ENCODE measurements at places on chromosomes 1 and 21. TPM values are rescaled to one million over a fixed set of nuclear protein-coding genes. Genes with fewer than 3 reads are reported as not detected.

DNA sequence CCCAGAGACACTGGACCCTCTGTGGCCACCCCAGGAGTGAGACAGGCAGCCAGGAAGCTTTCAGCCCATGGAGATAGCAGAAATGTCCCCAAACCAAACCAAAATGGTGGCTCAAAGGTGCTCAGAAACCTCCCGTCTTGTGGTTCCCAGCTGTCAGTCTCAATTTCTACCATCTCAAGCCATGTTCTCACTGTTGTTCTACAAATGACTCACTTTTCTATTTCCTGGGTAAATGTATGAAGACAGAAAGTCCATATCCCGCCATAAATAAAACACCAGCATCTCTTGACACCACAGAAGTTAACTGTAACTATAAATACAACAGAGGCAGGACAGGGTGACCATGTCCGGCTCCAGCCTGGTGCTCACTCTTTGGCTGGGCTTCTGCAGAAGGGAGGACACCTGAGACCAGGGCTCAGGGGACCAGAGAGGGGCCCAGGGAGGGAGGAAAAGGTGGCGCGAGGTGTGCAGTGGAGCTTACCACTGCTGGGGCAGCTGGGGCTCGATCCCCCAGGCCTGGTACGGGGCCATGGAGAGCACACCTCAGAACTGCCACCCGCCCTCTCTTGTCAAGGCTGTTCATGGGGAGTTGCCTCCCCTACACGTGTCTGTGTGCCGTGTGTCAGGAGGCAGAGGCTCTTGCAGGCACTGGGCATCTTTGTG lies 43.6 kb downstream of the EPHB2 start:
- DNase-seq = no peak

DNA sequence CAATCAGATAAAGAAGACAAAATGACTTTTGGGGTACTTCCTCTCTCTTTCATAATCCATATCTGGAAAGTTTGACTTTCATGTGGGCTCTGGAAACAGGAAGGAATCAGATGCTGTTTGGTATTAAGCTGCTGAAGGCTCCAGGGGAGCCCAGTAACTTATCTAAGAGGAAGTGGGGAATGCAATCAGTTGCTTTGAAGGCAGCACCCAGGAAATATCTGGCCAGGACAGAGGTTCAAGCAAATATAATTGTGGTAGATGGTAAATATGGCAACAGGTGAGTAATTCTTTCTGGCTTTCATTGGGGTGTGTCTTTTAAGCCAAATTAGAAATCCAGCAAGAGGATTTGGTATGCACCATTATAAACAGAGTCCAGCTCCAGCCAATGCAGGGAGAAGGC lies 44.4 kb downstream of the COLGALT2 start:
- DNase-seq = no peak

DNA sequence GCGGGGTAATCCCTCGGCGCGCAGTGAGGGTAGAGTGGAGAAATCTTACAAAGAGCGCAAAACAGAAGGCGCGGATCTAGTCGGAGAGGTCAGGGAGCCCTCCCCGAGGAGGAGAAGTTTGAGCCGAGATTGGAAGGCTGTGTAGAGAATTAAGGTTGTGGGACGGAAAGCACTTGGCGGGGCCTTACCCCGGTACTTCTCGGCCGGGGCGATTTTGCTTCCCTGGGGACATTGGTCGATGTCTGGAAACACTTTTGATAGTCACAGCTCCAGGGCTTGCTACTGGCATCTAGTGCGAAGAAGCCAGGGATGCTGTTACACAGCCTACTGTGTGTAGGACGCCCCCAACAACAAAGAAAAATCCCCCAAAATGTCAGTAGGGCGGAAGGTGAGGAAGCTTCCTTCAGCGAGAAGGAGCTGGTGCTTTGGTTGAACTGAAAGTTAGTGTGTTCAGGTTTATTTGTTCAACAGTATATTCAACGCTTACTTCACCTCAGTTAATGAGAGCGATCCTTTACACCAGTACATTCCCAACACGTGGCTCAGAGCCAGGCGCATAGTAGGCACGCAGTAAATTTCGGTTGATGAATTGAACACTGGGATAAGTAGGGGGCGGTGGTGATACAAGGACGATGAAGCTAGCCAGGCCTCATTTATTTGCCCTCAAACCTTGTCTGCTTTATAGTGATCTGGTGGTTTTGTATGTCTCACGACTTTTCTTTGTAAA lies 807 bp downstream of the CEP85 start:
- DNase-seq = peak; percentile 32

DNA sequence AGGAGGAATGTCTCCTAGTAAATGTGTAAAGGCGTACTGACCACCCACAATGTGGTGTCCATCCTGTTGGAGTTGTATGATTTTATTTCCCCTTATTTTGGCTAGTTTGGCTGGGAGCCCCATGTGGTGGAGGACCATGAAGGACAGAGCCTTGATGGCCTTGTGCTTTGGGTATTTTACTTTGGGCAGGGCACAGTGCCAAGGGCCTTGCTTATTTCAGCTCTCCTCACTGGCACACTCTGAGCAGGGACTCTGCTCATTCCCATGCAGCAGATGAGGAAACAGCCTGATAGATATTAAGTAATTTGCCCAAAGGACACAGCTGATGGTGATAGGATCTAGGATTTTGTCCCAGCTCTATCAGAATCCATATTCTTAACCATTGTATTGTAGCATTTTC lies 50.2 kb downstream of the SMYD2 start:
- DNase-seq = no peak

GRCh38 chr1:246318622-246319021 lies 188.5 kb downstream of the SMYD3 start:
- no peak for DNase-seq

- no peak for DNase-seq
These were observed 113.9 kb downstream of the CLIC6 start for GRCh38 chr21:34782506-34783360.

- no peak for DNase-seq
These were observed 85.3 kb upstream of the ADGRL2 start for GRCh38 chr1:81715391-81715790.

- no peak for DNase-seq
These were observed 1.1 kb downstream of the PLEKHA6 start for GRCh38 chr1:204358605-204359004.

- no peak for DNase-seq
These were observed 24.3 kb upstream of the MYBPHL start for GRCh38 chr1:109331113-109331512.

DNA sequence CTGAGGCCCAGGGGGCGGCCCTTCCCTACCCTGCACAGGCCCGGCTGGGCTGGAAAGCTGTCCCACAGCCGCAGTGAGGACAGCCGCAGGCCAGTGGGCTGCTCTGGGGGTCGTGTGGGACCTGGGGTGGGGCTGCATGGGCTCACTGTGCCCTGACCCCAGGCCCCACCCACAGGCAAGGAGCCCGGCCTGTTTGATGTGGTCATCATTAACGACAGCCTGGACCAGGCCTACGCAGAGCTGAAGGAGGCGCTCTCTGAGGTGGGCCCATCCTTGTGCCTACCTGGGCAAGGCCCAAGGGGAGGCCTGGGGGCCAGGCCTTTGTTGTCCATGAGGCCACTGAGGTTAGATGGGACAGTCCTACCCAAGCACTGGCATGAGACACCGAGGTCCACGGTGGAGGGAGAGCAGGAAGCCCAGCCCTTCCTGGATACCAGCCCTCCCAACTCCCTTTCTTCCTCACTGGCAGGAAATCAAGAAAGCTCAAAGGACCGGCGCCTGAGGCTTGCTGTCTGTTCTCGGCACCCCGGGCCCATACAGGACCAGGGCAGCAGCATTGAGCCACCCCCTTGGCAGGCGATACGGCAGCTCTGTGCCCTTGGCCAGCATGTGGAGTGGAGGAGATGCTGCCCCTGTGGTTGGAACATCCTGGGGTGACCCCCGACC lies 1.4 kb upstream of the GJC2 start:
- DNase-seq = no peak

DNA sequence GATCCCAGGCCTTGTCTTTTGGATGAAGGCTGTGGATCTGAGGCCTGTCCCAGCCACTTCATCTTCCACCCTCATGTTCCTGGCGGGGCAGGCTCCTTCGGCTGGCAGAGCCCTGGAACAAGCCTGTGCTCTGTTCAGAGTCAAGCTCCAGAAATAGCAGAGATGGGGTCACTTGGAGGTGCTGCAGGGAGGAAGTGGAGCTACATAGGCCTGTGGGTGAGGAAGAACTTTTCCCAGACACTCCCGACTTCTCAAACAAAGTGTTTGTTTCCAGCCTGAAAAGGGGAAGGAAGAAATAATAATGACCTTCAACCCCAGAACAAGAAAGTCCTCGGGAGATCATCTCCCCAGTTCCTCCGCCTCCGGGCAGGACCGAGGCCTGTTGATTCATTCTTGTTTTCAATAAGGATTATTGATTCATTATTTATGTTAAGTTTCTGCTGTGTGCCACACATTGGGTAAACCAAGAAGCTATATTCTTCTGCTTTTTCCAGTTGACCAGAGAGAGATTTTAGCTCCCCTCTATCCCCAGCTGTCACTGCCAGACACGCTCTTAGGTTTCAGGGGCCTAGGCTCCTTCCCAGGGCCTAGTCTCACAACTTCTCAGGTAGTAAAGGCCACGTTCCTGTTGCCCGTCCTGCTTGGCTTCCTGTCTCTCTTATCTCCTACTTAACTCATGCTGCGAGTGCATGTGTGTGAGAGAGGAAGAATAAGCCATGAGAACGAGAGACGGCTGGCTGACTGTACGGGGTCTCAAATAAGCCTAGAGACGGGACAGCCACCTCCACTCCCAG lies 16.9 kb downstream of the IKBKE start:
- DNase-seq = no peak

DNA sequence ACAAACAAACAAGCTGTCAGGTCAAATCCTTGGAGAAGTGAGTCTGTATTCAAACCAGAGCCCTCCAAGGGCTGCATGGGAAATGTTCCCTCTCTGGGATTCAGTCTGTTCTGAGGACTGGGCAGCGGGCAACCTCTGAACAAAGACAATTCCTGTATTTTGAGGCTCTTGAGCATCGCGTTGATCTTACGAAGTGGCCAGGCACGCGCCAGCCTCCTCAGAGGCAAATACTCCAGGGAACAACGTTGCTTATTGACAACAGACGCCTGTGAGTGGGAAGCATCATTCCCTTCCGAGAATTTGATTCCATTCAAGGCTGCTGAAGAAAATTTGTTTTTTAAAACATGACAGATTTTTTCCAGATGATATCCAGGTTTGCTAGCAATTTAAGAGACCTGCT lies 20.0 kb upstream of the TACSTD2 start:
- DNase-seq = no peak

- no peak for DNase-seq
These were observed 102.7 kb downstream of the RNF220 start for GRCh38 chr1:44507490-44508396.

DNA sequence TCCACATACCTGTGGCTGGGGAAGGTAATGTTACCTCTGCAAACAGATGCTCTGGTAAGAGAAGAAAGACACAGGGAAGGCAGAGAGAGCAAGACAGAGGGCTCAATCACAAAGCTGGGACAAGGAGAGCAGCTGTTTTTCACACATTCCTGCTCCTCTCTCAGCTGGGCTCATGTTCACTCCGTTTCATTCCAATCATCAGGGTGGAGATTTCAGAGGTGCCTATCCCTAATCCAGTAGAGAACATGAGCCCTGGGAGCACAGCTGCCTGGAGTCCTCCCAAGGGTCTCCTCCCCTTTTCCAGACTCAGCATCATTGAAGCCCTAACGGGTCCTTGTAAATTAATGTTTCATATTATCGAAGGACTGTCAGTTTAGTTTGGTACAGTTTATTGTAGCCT lies 19.4 kb downstream of the GADD45A start:
- no peak for DNase-seq

DNA sequence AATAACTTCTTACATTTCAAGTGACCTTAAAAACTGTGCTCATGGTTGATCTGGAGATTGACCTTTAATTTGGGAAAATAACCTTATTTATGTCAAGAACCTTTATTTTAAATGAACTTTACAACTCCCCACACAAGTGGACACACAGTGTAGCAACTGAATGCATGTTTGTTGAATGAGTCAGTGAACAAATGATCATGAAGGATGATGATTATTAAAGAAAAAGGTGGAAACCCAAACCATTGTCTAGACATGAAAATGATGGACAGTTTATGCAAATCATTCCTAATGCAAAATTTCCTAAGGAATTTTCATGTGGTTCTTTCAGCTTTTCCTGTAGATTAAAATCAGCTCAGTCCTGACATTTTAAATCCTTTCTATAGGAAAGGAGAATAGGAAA lies 439.8 kb upstream of the RUNX1 start:
- DNase-seq = no peak

DNA sequence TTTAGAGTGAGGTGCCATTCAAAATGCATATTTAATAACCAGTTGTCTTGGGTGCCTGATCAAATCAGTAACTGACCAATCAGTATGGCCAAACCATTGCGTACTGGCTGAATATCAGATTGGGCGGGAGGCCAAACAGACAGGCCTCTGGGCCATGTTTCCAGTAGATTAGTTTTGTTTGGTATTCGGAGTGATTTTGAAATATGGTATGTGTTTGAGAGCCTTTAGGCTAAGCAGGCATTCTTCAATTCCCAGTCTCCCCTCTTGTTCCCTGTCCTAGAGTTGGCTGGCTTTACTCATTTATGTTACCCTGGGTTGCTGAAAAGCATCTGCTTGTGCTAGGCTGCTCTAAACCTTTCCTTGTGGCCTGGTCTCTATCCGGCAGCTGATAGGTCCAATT lies 80.1 kb downstream of the BACH1 start:
- no peak for DNase-seq

- DNase-seq = no peak
These were observed 20.3 kb upstream of the ARF1 start for GRCh38 chr1:228062085-228062791.

DNA sequence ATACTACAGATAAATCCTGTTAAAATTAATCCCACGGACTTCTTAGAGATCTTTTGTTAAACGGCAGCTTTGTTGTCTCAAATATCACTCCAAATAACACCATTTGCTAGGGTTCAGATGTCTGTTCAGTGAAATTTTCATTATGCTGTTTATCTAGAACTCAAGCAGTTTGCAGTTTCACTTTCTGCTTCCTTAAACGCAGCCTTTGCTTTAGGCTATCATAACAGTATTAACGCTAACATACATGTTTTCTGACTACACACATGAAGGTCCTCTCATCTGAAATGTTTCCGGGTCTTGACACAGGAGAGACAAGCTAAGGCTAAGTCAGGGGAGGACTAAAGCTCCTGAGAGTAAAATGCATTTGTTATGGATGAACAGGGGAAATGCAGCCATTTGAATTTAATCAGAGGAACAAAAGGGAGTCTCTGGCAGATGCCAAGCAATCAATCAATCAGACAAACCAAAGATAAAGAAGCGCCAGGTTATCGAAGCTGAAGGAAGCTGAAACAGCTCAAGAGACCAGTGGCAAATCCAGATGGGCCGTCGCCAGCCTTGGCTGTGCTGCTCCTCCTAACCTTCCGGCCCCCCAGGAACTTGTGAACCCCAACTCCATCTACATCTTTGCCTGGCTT lies 16.9 kb downstream of the CCSAP start:
- DNase-seq = no peak

The FCAMR gene
- 1.0 TPM for total RNA-seq

The OR2T2 gene
- not detected for total RNA-seq

The PPIAL4G gene
- total RNA-seq = not detected

The KIF2C gene
- total RNA-seq = 9.1 TPM

The GNAT2 gene
- total RNA-seq = 0.73 TPM

Data from left colon (tissue), 2 donors.